ENCODE measurements at places on chromosomes 6 and 20. TPM values are rescaled to one million over a fixed set of nuclear protein-coding genes. Genes with fewer than 3 reads are reported as not detected.

The JPH2 gene
- total RNA-seq: 2.5 TPM

The FOXC1 gene
- total RNA-seq: 0.33 TPM

The TFAP2A gene
- total RNA-seq: 51.6 TPM

The SAMD5 gene
- total RNA-seq: 2.1 TPM

The RAET1L gene
- not detected for total RNA-seq

The CSE1L gene
- 97.0 TPM for total RNA-seq

The BMP5 gene
- not detected for total RNA-seq

The OR2J2 gene
- not detected for total RNA-seq

The BPIFB1 gene
- not detected for total RNA-seq

The SNTA1 gene
- total RNA-seq: 13.3 TPM

The MMP24 gene
- total RNA-seq: under 0.01 TPM

The VGLL2 gene
- total RNA-seq: not detected

Data from melanocyte of skin (primary cell).